ENCODE measurements at places on chromosomes 7 and 10. TPM values are rescaled to one million over a fixed set of nuclear protein-coding genes. Genes with fewer than 3 reads are reported as not detected.

- no peak for DNase-seq
These were observed 97.7 kb downstream of the SH3PXD2A start for GRCh38 chr10:103757531-103758293.

OPN1SW gene
- polyA plus RNA-seq: 1.0 TPM

TMEM236 gene
- 0.34 TPM for polyA plus RNA-seq

- no peak for DNase-seq
These were observed 3.3 kb upstream of the PDE1C start for GRCh38 chr7:32073533-32073932.

- no peak for DNase-seq
These were observed 255.1 kb upstream of the MKLN1 start for GRCh38 chr7:131072505-131073091.

DNA sequence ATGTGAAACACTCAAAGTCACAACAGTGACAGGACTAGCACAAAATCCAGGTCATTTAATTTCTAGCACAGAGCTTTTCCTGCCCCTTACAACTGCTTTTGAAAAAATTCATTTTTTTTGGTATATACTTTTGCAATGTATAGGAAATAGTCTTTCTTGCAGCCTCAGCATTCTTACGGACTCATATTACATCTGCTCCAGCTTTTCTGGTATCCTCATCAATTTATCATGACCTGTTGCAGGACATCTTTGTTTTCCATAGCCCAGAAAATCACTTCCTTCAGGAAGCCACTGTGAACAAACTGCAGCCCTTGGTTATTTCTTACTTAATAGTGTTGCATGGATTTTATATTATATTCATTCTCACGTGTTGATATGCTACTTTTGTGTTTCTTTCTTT lies 347.9 kb upstream of the MTPN start:
- no peak for DNase-seq

WEE2 gene
- polyA plus RNA-seq: 0.10 TPM

OPALIN gene
- polyA plus RNA-seq: not detected

- DNase-seq: no peak
These were observed 33.1 kb downstream of the HBP1 start for GRCh38 chr7:107201795-107202450.

C10orf67 gene
- polyA plus RNA-seq: 2.3 TPM

- DNase-seq: peak; percentile 39
These were observed at the start of gene IGFBP3 for GRCh38 chr7:45920502-45921380. Gene IGFBP3 (minus strand): TSS chr7:45921272. CDS start chr7:45921140, 132 bp downstream.

- no peak for DNase-seq
These were observed 52.1 kb downstream of the GNAI1 start for GRCh38 chr7:80186721-80187120.

- no peak for DNase-seq
These were observed 57.0 kb upstream of the DKK1 start for GRCh38 chr10:52256832-52257691.

NEUROG3 gene
- not detected for polyA plus RNA-seq

DNA sequence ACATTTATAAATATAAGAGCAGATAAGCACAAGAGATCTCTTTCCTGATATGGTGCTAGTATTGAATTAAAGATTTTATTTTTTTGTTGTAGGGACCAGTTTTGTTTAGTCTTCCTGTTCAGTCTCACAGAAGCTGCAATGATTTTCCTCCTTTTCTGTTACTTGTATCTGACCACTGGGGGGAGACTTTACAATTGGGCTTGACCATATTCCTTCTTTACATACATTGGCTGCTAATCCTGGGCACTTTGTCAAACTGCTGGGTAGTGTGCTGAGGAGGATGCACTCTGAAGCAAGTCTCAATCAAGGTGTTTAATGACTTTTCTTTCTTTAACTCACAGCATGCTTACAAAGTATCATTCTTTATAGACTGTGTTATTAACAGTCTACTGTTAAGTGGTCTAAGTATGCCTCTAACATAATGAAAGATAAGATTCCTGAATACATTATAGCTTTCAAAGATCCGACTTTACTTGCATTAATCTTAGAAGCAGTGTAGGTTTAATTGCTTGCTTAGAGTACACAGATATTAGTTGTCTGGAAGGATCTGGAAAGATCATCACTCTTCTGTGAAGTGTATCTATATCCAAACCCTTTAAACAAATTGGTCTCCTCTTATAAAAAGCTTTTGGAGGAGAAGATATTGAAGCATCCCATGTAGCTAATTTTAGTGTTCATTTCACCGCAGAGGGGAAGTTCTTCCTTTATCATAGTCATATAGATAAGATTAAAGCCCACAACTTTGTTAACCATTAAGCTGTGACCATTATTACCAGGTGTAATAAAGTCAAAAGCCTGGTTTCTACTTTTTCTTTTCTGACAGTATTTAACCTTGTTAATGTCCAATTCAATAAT lies 3.1 kb downstream of the PALS2 start:
- DNase-seq: peak; percentile 19

- DNase-seq: no peak
These were observed 32.6 kb upstream of the GJD4 start for GRCh38 chr10:35572583-35572982.

GRCh38 chr10:99536338-99537085 lies 3.8 kb downstream of the NKX2-3 start:
- DNase-seq: no peak

DNA sequence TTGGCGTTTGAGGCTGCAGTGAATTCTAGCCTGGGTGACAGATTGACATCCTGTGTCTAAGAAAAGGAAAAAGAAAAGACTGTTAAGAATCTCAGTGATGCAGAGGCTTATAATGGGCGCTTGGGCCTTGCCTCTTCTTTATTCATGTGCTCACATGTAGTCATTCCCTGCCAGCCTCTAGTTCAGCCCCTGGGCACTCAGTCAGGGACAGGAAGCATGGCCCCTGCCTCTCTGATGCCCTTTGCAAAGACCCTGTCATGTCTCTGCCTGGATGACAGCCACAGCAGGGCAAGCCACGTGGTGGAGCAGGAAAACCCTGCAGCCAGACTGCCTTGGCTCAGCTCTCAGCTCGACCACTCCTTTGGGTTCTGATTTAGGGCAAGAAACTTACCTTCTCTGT lies 368.9 kb downstream of the RPS24 start:
- no peak for DNase-seq

DNA sequence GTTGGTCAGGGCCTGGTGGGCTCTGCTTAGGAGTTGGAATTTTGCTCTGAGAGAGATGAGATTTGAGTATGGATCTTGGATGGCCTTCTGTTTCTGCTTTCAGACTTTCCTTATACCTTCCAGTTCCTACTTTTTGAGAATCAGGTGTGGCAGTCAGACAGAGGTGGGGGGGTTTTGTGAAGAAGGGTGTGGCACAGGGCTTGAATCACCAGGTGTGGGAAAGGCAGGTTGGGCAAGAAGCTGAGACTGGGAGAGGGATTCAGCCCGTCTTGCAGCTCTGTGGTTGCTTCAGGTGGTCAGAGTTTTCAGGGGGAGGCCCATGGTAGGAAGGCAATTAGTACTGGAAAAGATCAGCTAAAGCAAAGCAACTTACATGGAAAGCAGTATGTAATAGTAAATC lies 340.2 kb downstream of the LRMDA start:
- DNase-seq: no peak

TRPV5 gene
- polyA plus RNA-seq: 0.72 TPM

ASZ1 gene
- polyA plus RNA-seq: not detected

DNA sequence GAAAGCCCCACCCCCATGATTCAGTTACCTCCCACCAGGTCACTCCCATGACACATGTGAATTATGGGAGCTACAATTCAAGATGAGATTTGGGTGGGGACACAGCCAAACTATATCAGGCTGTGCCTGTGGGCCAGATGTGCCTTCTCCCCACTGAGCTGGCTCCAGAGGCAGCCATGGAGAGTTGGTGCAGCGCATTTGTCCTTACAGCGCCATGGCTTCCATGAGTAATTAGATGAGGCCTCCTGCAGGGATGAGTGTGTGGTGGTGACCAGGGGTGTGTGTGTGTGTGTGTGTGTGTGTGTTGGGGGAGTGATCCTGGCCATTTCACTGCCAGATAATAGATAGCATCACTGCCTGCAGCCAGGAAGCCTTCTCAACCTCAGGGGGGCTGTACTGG lies 94.6 kb downstream of the FANK1 start:
- no peak for DNase-seq

- no peak for DNase-seq
These were observed 7.1 kb downstream of the SHH start for GRCh38 chr7:155804897-155805825.

DNA sequence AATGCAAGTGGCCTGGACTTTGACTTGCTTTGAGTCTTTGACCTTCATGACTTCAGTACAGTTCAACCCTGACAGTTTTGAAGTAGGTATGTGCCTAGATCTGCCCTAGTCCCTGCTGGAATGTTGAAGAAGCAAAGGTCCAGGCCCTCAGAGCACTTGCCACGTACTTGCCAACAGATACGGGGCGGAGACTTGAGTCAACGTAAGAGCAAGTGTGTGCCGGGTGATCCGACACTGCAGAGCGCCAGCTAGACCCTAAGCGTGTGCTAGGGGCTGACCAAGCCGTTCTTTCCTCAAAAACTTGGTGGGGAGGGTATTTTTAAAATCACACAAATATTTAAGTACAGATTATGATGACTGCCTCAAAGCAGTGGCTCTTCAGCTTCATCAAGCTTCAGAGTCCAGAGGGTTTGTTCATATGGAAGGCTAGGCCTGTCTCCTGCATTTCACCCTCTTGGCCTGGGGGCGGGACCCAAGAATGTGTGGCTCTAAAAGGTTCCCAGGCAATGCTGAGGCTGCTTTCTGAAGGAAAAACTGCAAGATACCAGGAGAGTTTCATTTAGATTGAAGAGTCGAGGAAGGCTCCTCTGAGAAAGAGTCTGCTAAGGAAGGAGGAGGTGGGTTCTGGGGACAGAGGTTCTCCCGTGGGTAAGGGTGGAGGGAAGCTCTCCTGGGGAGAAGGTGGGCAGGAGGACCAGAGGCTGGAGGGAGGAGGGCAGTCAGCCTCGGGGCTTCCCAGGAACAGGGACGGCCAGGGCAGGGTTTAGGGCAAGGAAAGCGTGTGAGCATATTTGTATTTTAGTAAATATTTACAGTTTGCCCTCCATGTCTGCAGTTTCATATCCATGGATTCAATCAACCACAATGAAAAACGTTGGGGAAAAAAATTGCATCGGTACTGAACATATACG lies 160.3 kb downstream of the EGFR start:
- no peak for DNase-seq

DNA sequence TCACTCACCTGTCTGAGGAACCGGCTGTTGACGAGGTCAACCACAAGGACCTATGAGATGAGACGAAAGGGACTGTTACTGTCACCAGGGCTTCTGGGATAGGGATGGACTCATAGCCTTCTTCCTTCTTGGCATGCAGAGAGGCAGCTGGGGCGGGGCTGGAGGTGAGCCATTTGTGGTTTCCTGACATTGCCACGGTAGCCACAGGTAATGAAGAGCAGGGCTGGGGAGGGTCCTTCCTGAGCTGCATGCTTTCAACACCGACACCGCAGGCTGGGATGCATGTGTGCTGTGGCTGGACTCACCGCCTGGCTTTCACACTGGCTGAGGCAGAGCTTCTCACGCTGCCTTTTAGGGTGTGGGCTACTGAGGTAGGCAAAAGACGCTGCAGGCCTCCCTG lies 46.4 kb upstream of the MKRN1 start:
- DNase-seq: no peak

- no peak for DNase-seq
These were observed 189.6 kb downstream of the COBL start for GRCh38 chr7:51126813-51127617.

GRCh38 chr7:128738570-128739047 lies 550 bp upstream of the CALU start:
- no peak for DNase-seq

CALML3 gene
- polyA plus RNA-seq: 0.11 TPM

GRCh38 chr7:99005776-99006175 lies 127.4 kb downstream of the TRRAP start:
- DNase-seq: no peak

GRCh38 chr10:35433851-35434426 lies 97.6 kb downstream of the CCNY start:
- DNase-seq: no peak

BMI1 gene
- polyA plus RNA-seq: 99.9 TPM

- no peak for DNase-seq
These were observed 107.7 kb downstream of the GRID1 start for GRCh38 chr10:86258941-86259340.

DNA sequence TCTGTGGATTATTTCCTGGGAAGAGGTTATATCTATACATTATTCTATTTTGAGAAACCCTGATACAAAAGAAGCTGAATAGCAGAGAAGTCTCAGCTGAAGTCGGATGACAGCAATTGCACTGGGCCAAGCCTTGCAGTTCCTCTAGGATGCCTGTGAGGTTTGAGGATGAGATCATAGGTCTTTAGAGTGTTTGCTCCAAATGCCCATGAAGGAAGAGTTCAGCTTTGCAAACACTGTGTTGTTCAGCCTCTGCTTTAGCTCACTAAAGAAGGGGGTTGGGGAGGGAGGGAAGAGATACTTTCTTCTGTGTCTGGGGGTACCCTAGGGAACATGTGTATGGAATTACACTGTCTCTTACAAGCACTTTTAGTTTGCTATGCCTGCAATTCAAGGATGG lies 282.5 kb upstream of the NRP1 start:
- no peak for DNase-seq

GRCh38 chr7:37285706-37286453 lies 162.8 kb downstream of the ELMO1 start:
- no peak for DNase-seq
